Heart right ventricle (tissue), 16 donors: ENCODE measurements at places on chromosomes 16 and 17.

DNA sequence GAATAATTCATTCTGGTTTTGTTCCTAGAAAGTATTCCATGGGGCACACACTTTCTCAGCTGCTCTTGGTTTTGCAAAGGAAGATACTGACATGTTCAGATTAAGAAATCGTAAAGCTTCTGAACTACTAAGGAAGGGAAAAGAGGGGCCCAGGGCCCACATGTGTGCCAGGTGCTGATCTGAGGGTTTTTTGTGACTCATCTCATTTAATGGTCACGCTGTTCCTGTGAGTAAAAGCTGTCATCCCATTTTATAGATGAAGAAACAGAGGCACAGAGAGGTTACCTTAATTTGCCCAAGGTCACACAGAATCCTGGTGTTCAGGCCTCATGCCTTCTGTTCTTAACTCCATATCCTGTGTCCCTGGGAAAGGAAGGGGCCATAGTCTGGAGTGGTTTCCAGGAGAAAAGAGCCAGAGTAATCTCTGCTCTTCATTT is 113.2 kb downstream of the MSI2 start:
- no peak for DNase-seq

DNA sequence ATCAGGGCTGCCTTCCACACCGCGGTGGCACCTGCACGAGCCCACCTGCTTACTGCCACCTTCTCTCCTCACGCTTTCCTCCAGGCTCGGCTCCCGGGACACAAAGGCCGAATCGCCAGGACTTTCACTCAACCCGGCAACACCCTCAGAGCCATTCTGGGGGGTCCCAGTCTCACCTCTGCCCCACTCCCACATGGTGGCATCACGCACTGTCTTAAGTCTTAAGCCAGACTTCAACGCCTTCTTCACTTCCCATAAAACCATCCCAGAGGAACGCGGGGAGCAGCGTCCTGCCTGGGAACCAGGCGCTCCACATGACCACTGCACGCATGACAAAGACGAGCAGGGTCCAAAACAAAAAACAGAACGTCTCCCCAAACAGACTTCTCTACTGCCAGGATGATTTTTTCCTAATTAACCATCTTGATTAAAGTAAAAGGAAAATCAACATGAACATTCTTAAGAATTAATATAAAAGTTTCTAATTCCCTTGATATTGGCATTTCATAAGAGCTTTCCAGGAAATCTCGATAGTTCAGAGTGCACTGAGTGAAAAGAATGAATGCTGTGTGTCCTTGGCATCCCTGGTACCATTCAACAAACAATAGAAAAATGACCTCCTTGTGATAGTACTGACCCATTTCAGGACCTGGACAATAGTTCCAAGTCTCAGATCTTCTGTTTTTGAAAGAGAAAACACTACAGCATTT is 2.6 kb downstream of the CANT1 start:
- no peak for DNase-seq

GRCh38 chr16:58128181-58128631 is 975 bp downstream of the CFAP20 start:
- no peak for DNase-seq

GRCh38 chr17:71380936-71381335 is 739.9 kb upstream of the SOX9 start:
- no peak for DNase-seq

- no peak for DNase-seq
Measured at GRCh38 chr16:84818133-84818532, 1.7 kb upstream of the CRISPLD2 start.
